ENCODE measurements at places on chromosomes 7 and 10.

DNA sequence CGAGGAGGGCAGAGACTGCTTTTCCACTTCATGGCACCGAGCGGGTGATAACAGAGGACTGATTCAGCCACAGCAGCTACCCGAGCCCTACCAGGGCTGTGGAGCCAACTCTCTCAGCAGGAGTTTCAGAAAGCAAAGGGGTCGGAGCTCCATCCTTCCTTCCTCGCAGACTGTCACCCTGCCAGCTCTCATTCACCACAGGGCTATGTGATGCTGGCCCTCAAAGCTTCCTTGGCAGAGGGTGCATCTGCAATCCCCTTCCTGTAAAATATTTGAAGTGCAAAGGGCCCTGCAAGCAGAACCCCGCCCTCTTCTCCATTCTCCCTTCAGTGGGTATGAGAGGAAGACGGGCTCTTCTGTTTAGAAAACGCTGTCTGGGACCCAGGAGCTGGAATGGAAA, 105.3 kb upstream of the LYZL2 start:
- no peak for DNase-seq

DNA sequence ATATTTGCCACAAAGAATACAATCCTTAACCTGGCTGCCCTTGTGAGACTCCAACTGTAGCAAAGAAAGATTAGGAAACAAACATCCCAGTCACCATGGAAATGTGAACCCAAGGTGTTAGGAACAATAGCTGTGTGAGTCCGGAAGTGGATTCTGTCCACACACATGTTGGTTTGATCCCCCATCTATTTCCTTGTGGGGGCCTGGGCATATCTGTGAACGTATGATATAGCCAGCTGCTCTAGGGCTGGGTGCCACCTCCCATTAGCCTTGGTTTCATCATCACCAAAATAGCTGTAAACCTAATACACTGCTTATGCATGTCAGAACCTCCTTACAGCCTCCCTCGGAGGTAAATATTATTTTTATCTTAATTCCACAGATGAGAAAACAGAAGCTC, 26.4 kb downstream of the GRK5 start:
- peak; percentile 32 for DNase-seq

DNA sequence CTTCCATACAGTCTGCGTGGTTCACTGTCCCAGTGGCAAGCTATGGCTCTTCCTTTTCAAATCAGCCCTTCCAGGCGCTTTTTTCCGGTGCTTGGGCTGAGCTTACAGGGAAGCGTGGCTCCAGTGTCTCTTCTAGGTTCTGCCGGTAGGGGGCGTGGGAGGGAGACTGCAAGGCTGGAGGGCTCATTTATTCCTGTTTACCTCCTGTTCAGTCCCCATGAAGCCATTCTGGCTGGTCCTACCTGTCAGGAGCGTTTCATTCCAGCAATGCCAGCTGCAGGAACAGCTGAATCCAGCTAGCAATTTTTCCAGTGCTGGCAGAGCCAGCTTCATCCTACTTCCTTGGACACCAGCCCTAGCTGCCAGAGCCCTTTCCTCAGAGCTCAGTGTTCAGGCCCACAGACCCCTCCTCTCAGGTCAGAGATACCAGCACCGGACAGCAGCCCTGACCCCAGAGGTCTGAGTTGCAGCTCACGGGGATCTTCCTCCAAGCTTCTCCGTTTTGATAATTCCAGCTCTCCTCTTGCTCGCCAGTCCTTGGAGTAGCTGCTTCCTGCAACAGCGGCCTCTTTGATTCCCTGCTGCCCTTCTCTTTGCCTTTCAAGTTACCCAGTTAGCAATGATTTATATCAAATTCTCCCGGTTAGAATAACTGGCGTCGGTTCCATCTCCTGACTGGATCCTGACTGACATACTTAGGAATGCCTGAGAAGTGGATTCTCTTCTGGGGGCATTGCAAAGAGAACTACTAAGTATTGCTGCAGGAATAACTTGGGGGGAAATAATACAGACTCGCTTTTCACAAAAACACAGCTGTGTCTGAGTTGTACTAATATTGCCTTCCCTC, 129.8 kb downstream of the FRMD4A start:
- DNase-seq = no peak

DNA sequence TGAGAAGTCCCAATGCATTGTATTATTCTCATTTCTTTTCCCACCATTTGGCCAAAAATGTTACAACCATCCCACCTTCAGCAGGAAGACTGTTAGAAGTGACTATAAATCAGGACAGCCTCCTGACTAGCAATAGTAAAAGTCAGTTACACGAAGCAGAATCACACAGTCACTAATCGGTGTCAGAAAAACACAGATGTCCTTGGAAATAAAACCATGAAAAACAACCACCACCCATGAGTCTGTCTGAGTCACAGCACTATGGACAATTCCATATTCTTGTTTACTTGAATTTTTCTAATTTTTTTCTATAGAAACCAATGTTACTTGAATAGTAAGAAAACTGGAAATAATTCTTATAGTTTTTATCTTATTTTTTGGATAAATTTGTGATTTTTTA, 81.9 kb upstream of the FRMD4A start:
- DNase-seq = no peak

DNA sequence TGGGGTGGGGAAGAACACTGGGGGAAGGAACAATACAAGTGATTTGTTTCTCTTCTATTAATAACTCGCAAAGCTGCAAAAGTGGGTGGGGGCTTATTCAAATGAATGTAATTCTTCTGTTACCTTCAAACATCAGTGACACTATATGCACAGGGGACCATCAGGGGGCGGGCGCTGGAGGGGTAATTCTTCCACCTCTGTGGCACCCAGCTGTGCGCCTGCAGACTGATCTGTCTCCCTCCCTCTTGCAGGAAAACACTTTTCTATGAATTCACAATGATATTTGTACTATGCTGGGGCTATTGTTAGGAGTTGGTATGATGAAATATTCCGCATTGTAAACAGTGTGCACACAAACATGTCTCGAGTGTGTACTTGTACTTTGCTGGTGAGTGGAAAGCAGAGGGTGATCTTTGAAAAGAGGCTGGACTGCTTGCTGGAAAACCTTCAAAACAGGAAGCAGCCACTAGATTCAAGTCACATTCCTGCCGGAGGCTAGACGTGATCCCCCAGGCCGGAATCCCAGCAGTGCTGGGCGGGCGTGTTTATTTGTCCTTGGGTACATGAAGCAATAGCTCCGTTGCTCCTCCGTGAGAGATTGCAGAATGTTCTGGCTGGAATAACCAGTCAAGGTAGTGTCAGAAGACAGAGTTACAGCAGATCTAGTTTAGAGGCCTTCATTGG, 15.8 kb upstream of the BNIP3 start:
- peak; percentile 97 for DNase-seq

DNA sequence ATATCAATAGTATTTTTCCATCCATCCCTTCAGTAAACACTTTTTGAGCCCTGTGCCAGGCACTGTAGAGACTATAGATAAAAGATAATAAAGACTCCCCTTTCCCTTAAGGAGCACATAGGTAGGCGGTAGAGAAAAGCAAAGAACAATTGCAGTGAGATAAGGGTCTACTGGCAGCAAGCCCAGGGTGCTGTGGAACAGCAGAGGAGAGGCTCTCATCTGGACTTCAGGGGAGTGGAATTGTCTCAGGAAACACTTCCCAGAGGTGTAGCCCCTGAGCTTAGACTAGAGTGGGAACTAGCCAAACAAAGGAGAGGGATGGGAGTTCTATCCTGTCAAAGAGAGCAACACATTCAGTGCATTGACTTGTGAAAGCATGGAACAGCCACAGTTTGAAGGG, 102.0 kb downstream of the NRF1 start:
- no peak for DNase-seq

DNA sequence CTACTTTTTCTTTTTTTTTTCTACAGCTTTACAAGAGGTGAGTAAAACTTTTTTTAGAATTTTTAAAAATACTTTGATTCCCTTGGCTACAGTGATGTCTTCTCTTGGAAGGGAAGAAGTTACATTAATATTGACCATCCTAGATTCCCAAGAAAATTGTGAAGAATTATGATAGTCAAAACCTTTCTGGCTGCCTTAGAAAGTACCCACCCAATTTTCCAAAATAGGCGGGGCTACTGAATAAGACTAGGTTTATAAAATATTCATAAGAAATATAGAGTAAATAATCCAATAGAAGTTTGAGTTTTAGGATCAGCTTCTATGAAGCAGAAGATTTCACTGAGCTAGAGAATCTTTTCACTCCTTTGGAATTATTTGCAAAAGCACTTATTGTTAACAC, 3.0 kb downstream of the COL1A2 start:
- no peak for DNase-seq

DNA sequence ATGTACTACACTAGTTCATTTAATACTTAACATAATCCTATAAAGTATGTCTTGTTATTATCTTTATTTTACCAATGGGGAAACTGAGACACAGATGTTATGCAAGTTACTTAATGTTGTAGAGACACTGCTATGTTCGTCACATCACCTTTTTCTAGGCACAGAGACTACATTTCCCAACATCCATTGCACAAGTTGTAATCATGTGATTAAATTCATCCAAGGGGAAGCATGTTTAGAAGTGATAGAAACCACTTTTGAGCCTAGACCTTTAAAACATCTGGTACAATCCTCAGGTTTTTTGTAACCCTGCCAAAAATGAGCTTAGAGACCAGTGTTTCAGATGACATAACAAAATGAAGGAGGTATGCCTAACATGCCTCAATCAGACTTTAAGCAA, 386.8 kb upstream of the HPS1 start:
- DNase-seq = no peak

GRCh38 chr10:113893570-113893969, 39.1 kb downstream of the NHLRC2 start:
- DNase-seq = no peak

GRCh38 chr7:22356010-22356691, 803 bp downstream of the RAPGEF5 start:
- no peak for DNase-seq

DNA sequence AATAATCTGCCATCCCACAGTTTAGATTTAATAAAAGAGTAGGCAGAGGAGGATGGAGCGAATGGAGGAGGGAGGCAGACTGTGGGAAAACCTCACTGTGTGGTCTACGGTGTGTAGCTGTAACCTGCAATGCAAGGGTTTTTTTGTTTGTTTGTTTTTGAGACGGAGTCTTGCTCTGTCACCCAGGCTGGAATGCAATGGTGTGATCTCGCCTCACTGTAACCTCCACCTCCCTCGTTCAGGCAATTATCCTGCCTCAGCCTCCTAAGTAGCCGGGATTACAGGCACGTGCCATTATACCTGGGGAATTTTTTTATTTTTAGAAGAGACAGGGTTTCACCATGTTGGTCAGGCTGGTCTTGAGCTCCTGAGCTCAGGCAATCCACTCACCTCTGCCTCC, 184.6 kb upstream of the PLXNA4 start:
- DNase-seq = no peak

DNA sequence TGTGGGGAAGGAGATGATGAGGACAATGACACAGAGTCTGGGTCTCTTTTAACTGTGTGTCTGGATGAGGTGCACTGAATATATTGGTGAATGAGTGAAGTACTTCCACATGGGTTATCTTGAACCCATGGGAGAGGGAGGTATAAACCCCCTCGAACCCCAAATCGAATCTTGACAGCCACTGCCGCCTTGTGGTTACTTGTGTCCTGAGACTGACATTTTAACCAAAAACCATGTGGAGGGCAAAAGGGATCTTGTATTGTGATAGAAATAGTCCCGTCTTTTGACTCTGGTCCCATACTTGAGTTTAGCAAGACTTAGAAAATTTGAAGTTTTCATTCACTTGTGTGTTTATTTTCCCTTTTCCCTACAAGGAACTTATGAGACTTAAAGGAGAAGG, 283.3 kb downstream of the PHTF2 start:
- no peak for DNase-seq

DNA sequence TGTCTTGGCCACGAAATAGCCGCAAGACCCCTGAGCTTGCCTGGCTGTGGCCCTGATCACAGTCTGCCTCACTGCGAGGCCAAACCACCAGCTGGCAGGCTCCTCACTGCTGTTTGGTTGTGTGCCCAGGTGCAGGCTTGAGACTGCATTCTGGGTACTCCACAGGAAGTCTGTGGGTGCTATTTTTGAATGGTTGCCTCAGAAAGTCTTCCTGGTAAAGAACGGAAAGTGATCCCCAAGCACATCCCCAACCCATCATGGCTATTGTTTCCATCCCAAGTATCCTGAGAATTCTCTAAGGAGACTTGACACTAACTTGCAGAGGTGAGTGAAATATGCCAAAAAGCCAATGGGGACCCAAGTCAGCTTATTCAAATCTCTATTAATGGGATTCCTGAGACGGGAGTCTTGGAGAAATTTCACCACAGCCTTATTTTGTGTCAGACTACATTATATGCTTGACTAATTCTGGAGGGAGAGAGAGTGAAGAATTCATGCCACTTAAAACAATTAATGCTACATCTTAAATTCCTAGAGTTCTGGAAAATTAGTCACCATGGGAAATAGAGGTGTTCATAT, 170.9 kb downstream of the RAMP3 start:
- DNase-seq = no peak

DNA sequence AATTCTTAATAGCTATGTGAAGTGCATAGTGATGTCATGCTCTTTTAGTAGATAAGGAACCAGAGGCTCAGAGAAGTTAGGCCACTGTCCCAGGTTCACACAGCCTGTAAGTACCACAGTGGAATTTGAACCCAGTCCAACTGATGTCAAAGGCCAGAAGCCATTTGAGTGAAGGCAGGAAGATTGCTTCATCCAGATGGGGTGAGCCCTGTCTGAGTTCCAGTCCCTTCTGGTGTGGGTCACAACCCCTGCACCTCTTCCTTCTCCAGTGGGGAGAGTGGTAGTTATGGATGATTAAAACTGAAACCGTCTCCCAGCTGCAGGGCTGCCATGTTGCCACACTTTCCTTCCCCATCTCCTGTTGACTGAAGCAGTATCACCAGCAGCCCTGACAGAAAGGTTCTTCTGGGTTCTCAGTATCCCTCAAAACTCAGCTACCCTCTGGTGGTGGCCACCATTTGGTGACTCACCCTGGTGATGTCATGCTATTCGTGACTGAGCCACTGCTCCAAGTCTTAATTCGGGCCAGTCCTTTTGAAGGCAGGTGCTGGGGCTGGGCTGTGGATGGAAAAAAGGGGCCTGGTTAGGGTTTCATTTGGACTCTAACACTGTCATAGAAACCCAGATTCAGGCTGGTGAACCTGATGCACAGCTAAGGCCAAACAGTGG, 1.5 kb upstream of the C10orf95 start:
- DNase-seq = peak; percentile 52

DNA sequence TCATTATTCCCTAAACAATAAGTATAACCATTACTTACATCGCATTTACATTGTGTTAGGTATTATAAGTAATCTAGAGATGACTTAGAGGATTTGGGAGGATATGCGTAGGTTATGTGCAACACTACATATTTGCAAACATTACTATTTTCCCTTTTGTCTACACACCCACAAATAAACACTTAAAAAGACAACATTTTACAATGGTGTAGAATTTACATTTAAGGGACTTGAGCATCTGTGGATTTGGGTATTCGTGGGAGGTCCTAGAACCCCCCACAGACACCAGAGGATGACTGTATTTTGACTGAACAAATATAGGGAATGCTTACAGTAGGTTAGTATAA, 220.2 kb upstream of the MYO3A start:
- no peak for DNase-seq

Data from fibroblast of gingiva (primary cell).